ENCODE measurements at places on chromosomes 11 and 22.

GRCh38 chr22:27842669-27843431 is 41.3 kb upstream of the MN1 start:
- DNase-seq: peak; percentile 56

DNA sequence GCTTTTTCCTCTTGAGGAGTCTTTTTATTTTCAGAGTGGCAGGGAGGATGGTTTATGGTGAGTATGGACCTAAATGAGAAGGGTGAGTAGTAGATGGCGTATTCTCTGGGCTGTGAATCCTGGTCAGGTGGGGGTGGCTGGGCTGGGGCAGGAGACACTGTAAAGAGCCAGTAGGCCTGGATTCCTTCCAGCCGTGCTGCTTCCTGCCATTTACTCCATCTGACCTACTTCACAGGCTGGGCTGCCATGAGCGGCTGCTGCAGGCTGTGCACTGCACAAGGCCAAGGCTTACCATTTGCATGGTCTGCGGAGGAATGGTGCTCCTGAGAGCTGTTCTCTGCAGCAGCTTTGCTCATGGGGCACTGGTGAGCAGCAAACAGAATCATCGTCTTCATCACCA is 297.6 kb downstream of the KIRREL3 start:
- DNase-seq: no peak

- peak; percentile 82 for DNase-seq
Measured at GRCh38 chr22:40498420-40499208, 128.2 kb downstream of the SGSM3 start.

GRCh38 chr11:20112291-20113148 is 47.8 kb downstream of the DBX1 start:
- peak; percentile 87 for DNase-seq

- DNase-seq: no peak
Measured at GRCh38 chr11:87097582-87097981, 59.8 kb downstream of the TMEM135 start.

DNA sequence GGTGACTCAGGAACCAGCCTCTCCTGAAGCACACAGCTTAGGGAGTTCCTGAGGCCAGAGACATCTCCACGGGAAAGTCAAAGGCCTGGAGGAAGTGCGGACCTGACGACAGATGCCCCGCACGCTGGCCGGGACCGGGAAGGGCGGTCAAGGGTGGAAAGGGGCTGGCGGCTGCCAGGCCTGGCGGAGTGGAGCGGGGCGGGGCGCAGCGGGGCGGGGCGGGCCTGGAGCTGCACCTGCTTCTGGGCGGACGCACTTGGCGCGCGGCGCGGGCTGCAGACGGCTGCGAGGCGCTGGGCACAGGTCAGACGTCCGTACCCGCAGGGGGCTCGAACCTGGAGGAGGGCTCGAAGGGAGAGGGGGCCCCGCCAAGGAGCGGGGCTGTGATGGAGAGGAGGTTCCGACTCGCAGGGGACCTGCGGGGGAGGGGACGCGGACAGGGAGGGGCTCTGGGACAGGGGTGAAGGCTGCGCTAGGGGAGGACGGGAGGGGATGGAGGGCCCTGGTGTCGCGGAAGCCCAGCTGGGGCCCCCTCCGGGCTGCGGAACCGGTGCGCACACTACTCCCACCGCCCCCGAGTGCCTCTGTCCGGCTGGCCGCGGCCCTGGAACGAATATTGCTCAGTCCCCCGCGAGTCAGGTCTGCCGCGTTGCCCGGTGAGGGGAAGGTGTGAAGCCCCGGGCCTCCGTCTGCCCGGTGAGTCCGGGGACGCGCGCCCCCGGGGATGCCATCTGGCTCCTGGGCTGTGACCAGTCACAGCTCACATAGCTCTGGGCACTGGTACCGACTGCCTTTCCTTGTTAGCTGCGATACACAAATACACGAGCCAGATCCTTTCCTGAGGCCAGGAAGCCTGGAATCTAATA is at the start of gene TMEM45B:
Gene TMEM45B (plus strand): TSS at position 253 of the 866 bp plus-strand sequence. CDS start 36,635 bp downstream, outside the sequence.
- DNase-seq: no peak

GRCh38 chr11:12170984-12171383 is 60.6 kb downstream of the MICAL2 start:
- peak; percentile 65 for DNase-seq

- DNase-seq: no peak
Measured at GRCh38 chr11:45042560-45042959, 91.9 kb upstream of the TP53I11 start.

DNA sequence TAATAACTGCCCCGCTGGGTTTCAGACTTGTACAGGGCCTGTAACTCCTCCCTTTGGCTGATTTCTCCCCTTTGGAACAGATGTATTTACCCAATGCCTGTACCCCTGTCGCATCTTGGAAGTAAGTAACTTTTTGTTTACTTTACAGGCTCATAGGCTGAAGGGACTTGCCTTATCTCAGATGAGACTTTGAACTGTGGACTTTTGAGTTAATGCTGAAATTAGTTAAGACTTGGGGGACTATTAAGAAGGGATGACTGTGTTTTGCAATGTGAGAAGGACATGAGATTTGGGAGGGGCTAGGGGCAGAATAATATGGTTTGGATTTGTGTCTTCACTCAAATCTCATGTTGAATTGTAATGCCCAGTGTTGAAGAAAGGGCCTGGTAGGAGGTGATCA is 62.0 kb downstream of the TRPC6 start:
- no peak for DNase-seq

GRCh38 chr22:44526779-44527126 is 28.7 kb upstream of the RTL6 start:
- no peak for DNase-seq

DNA sequence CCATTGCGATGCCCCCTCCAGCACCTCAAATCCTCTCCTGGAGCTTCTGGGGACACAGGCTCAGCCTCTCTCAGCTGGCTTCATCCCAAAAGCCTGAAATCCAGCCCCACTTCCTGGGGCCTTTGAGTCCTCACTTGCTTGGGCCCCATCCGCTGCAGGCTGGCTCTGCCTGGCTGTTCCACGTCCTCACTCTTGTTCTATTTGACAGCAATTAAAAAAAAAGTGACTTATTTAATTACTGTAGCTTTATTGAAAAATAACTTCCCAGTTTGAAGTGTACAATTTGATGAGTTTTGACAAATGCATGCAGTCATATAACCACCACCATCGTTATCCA is 27.2 kb downstream of the PARVG start:
- no peak for DNase-seq

GRCh38 chr22:39490135-39490798 is 11.8 kb upstream of the MIEF1 start:
- no peak for DNase-seq

DNA sequence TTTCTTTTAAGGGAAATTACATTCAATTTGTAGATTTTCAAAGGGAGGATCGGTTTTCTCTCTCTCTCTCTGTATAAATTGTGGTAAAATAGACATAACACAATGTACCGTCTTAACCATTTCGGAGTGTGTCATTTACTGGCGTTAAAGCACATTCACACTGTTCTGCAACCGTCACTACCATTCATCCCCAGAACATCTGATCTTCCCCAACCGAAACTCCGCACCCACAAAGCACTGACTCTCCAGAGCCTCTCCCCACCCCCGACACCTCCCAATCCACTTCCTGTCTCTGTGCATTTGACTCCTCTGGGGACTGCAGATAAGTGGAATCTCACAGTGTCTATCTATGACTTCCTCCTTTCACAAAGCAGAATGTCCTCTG is 15.9 kb upstream of the GRAMD4 start:
- DNase-seq: no peak

- no peak for DNase-seq
Measured at GRCh38 chr11:46389450-46390330, 1.9 kb downstream of the CHRM4 start.

DNA sequence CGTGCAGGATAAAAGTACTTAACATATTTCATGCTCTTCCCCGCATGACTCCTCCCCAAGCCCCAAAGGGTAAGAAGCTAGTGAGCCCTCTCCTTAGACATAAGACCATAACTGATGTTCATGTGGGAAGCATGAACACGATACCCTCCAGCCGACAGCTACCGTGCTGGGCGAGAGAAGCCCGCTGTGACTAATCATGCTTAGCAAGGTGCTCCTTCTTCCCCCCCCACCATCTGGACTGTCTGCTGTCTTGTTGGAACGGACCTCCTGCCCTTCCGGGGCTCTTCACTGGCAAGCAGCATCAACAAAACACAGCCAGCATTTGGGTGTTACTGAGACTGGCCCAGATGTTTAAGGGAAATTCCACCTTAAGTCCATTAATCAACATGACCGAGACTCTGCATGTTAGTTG is 200.6 kb downstream of the DBX1 start:
- DNase-seq: no peak

DNA sequence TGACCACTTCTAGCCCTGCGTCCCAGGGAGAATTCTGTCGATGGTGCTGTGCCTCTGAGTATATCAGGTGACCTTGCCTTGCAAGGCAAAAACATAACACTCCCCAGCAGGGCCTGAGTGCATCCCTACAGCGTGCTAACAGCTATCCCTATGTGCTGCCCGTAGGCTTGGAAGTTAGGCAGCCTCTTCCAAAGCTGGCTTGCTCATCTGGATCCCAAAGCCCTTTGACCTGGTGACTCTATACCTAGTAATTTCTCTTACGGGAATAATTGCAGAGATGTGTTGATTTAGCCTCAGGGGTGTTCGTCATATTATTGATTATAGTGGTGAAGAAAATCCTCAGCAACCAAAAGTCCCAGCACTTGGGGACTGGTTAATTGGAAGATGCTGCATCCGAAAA is 32.6 kb upstream of the CRYBB3 start:
- no peak for DNase-seq

- DNase-seq: no peak
Measured at GRCh38 chr11:122146475-122146874, 30.5 kb upstream of the BLID start.

GRCh38 chr11:103731670-103732069 is 304.8 kb upstream of the DDI1 start:
- no peak for DNase-seq

DNA sequence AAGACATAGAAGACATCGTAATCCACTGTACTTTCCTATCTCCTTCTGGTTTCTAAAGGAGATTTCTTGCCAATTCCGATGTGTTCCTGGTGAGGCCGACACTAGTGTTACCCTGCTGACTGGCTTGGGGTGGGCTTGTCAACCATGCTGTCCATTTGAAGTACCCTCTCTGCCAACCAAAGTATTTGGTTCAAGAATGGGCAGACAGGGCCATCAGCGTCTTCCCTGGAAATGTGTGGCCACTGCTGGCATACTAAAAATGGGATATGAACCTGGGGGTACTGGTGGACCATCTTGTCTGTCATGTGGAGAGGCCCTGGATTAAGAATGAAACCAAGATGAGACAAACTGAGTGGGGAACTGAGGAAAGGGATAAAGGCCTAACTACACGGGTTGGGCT is 1.8 kb upstream of the VSTM5 start:
- no peak for DNase-seq

GRCh38 chr11:112666253-112666652 is 295.0 kb upstream of the NCAM1 start:
- no peak for DNase-seq

DNA sequence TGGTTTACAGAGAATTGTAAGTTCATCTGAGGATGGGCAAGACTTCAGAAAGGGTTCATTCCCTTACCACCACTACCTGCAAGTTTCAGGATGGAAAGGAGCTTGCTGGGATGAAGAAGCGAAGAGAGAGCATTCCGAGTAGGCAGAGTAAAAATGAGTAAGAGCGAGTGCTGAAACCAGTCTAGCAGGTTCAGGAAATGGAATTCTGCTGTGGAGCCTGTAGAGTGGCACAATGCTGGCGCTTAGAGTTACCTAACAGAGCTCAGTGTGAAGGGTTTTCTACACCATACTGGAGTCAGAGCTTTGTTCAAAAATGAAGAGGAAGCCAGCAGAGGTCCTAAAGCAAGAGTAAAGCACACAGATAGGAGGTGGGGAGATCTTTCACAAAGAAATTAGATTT is 179.2 kb upstream of the ZC3H12C start:
- DNase-seq: no peak

DNA sequence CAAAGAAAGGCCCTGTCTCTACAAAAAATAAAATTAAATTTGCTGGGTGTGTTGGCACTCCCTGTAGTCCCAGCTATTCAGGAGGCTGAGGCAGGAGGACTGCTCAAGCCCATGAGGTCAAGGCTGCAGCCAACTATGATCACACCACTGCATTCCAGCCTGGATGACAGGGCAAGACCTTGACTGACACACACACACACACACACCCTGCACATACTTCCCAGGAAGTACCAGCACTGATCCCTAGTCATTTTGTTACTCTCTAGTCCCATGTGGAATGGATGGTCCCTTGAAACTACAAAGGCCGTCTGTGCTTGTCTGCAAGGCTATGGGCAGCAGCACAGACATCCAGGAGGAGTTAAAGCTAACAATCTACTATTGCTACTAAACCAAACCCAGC is 59.7 kb upstream of the CYP2D6 start:
- no peak for DNase-seq

DNA sequence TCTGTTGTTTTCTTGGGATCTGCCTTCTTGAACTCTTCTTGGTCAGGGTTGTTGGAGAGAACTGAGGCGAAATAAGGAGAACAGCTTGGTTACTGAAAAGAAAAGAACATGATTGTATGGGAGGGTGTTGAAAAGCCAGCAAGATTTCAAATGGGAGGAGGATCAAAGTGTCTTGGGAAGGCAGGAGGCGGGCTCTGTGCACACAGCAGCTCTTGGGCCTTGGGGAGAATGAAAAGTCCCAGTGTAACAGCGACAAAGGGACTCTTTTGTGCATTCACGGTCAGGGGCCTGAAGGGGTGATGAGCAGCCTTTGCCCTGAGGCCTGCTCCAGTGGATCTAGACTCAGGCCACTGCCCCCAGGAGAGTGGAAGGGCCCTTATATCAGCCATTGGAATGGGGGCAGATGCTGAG is 135.4 kb downstream of the ADAMTS15 start:
- no peak for DNase-seq

All from GM04504 (cell line).